ENCODE measurements at places on chromosomes 7 and 10. TPM values are rescaled to one million over a fixed set of nuclear protein-coding genes. Genes with fewer than 3 reads are reported as not detected.

The ELOVL3 gene
- 0.19 TPM for total RNA-seq

The H2BK1 gene
- not detected for total RNA-seq

The DNAJC12 gene
- total RNA-seq = 7.6 TPM

DNA sequence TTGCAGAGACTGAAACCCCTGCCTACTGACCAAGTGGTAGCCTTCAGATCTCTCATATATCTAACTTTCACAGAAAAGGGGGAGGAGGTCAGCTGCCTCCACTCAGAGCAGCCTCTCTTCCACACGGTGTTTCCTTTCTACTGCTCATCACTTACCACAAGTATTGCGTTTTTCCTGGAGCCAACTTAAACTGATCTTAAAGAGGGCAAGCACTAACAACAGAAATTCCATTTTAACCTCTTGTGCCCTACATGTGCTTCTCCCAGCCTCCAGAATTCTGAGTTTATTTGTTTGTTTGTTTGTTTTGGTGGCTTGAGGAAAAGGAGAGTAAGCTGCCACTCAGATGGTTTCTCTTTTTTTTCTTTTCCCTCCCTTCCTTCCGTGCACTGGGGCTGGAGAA is 19.1 kb downstream of the SKIDA1 start:
- H3K4me1 ChIP-seq = peaks cover 13% of the 10 kb centered on the region
- H3K27me3 ChIP-seq = no peaks in the 10 kb centered on the region
- no peak overlapping the region for H3K27ac ChIP-seq
- H3K4me3 ChIP-seq = no peak overlapping the region
- DNase-seq = no peak
- H3K36me3 ChIP-seq = no peaks in the 10 kb centered on the region

GRCh38 chr10:63042256-63042655 is 90.9 kb upstream of the NRBF2 start:
- no peaks in the 10 kb centered on the region for H3K27me3 ChIP-seq
- H3K4me1 ChIP-seq = no peaks in the 10 kb centered on the region
- no peak for DNase-seq
- H3K4me3 ChIP-seq = no peak overlapping the region
- H3K36me3 ChIP-seq = no peaks in the 10 kb centered on the region

DNA sequence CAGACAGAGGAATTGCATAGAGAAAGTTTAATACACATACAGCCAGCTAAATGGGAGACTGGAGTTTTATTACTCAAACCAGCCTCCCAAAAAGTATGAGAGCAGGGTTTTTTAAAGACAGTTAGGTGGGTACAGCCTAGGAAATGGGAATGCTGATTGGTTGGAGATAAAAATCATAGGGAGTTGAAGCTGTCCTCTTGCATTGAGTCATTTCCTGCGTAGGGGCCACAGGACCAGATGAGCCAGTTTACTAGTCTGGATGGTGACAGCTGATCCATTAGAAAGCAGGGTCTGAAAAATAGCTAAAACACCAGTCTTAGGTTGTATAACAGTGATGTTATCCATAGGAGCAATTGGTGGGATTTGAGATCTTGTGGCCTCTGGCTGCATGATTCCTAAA is 76.1 kb upstream of the POM121L12 start:
- H3K27ac ChIP-seq = no peak overlapping the region
- H3K4me3 ChIP-seq = no peak overlapping the region
- no peaks in the 10 kb centered on the region for H3K4me1 ChIP-seq
- no peak for DNase-seq
- no peaks in the 10 kb centered on the region for H3K36me3 ChIP-seq
- no peaks in the 10 kb centered on the region for H3K27me3 ChIP-seq

GRCh38 chr7:997404-998395 is 14.7 kb downstream of the CYP2W1 start:
- H3K4me1 ChIP-seq = peaks cover 12% of the 10 kb centered on the region
- no peak overlapping the region for H3K4me3 ChIP-seq
- DNase-seq = no peak
- no peaks in the 10 kb centered on the region for H3K27me3 ChIP-seq
- H3K36me3 ChIP-seq = peaks cover 57% of the 10 kb centered on the region

GRCh38 chr10:67925449-67926005 is 41.1 kb downstream of the SIRT1 start:
- no peaks in the 10 kb centered on the region for H3K27me3 ChIP-seq
- H3K4me1 ChIP-seq = no peaks in the 10 kb centered on the region
- H3K27ac ChIP-seq = no peak overlapping the region
- peaks cover 56% of the 10 kb centered on the region for H3K36me3 ChIP-seq
- no peak for DNase-seq

Measured in esophagus muscularis mucosa (tissue), 4 donors.